ENCODE measurements at places on chromosomes 16 and 17.
A peak's percentile ranks its signal among the peaks of the same experiment; 100 is the strongest.

DNA sequence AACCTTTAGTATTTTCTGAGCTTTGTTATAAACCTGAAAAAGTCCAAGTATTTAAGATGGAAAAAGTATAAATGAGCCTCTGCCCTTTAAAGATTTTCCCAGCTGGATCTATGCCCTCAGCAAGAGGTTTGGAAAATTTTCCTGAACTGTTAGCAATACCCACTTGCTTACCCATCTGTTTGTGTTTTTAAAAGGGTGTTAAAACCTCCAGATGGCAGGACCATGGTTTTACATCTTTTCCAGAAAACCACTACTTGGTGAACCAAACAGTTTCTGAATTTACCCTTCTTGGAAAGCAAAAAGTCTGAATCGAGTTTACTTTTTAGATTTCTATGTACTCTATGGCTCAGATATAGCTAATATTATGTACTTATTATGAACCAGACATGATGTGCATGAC, 719 bp downstream of the PMFBP1 start:
- no peak for DNase-seq

DNA sequence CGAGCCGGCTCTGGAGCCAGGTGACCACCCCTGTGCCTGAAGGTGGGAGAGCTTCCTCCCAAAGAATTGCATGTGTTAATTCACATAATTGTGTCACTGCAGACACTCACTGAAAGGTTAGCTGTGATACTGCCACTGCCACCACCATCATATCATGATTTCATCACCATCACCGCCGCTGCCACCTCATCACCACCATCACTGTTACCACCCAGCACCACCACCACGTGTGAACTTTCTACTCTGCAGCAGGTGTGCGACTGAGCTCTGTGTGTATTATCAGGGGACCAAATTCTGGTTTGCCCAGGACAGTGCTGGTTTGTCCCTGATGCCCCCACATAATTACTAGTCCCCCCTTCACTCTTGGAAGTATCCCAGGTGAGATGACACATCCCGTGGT, 15.2 kb downstream of the BCAR1 start:
- no peak for DNase-seq

GRCh38 chr17:63170795-63171194, 204.8 kb downstream of the TANC2 start:
- no peak for DNase-seq

DNA sequence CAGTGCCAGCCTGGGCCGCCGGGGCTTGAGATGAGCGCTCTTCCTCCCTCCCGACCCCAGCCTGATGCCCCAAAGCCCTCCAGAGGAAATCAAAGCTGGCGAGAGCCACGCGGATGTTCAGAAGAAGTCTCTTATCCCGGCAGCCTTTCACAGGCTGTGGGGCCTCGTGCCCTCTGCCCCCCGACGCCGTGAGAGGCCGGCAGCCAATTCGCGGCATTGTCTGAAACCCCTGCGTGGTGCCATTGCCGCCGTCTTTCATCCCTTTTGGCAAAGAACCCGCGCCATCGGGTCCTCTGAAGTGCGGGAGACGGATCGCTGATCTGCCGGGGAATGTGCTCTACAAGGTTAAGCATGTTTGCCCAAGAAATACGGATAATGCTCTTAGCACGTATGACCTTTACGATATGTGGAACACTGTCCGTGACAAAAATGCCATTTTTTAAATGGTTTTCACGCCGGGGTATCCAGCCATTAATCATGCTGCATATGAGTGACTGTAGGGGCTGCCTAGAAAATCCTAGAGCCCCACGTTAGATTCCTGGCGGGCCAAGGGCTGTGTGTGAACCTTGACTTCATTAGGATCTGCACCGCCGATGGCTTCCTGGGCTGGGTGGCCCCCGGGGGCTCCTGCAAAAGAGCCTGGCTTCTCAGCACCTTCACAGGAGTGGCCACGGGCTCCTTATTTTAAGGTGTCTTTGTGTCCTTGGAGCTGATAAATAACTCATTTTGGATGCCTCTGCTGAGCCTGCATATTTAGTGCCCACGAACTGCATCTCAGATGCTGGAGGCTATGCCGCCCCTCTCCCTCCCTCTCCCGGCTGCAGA, 165.1 kb upstream of the TNRC6C start:
- DNase-seq = no peak

DNA sequence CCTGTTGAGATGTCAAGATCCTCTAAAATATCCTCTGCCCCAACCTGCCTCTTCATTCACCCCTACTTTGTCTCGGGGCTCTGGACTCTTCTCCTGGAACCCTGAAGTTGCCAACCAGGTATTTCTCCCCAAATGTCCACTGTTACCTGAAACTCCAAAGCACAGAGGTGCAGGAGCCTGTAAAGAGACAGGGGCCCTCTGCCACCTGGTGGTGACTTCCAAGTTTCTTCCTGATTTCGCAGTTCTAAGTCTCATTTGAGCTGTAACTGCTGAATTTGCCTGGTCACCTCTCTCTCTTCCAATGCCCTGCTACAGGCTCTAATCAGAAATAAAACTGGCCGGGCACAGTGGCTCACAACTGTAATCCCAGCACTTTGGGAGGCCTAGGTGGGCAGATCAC, 77.1 kb upstream of the RCVRN start:
- no peak for DNase-seq

GRCh38 chr16:10495031-10495345, 85.4 kb downstream of the EMP2 start:
- no peak for DNase-seq

GRCh38 chr17:57138956-57139576, 54.0 kb downstream of the AKAP1 start:
- no peak for DNase-seq

- no peak for DNase-seq
These were observed 30.0 kb upstream of the MRTFB start for GRCh38 chr16:14041164-14041563.

DNA sequence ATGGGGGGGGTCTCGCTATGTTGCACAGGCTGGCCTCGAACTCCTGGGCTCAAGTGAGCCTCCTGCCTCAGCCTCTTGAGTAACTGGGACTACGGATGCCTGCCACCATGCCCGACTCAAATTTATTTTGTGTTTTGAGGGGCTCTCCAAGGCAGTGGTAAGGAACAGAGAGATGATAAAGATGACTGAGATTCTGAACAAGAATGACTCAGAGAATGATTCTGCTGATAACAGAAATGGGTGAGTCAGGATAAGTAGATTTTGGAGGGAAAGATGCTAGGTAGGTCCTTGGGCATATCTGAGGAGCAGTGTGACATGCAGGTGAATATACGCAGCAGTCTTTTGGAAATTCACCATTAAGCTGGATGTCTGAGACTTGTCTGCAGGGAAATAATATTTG, 2.6 kb downstream of the TMEM220 start:
- DNase-seq = no peak

DNA sequence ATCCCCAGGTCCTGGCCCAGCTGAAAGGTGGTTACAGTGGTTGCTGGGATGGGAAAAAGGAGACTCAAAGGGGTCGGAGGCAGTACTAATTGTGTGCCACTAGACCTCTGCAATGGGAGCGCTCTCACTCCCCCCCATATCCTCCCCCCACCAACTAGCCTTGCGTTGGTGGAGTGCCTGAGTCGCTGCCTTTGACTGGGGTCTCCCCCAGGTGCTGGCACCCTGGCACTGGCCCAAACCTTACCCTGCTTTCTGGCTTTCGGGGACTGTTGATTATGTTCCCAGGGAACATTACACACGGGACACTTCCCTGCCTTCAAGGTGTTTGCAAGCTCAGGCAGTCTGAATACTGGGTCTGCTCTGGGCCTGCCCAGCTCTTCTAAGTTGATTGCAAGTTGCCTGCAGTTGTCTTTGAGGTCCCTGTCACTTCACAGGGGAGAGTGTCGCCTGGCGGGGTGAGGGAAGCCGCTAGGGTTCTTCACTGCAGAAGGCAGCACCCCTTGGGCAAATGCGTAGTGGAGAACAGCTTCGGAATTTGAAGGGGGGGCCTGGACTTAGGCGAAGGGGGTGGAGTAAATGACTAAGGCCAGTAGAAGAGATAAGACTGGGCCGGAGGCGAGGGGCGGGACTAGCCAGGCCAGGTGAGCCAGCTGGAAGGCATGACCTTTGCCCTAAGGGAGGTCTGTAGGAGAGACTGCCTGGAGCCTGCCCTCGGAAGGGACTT, 98.0 kb downstream of the RAB11FIP4 start:
- peak; percentile 68 for DNase-seq

DNA sequence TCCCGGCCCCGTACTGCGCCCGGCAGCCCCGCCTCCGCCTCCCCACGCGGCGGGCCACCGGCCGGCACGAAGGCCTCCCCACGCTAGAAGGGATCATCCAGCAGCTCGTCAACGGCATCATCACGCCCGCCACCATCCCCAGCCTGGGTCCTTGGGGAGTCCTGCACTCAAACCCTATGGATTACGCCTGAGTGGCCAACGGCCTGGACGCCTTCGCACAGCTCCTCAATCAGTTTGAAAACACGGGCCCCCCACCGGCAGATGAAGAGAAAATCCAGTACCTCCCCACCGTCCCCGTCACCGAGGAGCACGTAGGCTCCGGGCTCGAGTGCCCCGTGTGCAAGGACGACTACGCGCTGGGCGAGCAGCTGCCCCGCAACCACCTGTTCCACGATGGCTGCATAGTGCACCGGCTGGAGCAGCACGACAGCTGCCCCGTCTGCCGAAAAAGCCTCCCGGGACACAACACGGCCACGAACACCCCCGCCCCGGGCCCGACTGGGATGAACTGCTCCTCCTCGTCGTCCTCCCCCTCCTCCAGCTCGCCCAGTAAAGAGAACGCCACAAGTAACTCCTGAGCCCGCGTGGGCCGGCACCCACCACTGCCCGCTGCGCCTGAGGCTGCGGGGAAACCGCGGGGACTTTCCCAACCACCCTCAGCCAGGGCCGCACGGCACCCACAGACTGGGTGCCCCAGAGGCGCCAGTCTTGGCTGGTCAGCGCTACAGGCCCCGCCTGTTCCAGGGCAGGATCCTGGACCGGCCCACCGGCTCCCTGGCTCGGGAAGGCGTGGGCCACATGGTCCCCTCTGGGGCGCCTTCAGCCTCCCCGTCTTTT, 39.0 kb upstream of the AKAP1 start:
- peak; percentile 78 for DNase-seq

- DNase-seq = no peak
These were observed 15.3 kb downstream of the RSL1D1 start for GRCh38 chr16:11835891-11836649.

- no peak for DNase-seq
These were observed 785.6 kb upstream of the CDH8 start for GRCh38 chr16:62821824-62822223.

DNA sequence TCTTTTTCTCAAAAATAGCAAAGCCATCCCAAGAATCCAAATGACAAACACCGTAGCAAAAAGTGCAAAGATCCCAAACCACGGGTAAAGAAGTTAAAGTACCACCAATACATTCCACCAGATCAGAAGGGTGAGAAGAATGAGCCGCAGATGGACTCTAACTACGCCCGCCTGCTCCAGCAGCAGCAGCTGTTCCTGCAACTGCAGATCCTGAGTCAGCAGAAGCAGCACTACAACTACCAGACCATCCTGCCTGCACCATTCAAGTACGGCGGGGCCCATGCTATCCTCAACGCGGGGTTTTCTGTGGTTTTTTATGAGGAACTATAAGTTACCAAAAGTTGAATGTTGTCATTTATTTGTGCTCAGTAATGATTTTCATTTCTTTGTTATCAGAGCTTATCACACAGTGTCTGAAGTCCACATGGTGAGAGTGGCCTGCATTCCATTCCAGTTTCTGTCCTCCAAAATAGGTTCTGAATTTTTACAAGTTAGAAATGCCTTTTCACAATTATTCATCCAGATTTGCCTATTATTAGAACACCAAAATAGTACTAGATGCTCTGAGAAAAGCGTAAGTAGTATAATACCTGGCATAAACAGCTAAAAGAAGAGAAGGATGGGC, 169.2 kb downstream of the MRTFB start:
- no peak for DNase-seq

GRCh38 chr17:82670661-82671450, 22.6 kb upstream of the WDR45B start:
- no peak for DNase-seq

- DNase-seq = no peak
These were observed 43.4 kb upstream of the SOX9 start for GRCh38 chr17:72077326-72077960.

DNA sequence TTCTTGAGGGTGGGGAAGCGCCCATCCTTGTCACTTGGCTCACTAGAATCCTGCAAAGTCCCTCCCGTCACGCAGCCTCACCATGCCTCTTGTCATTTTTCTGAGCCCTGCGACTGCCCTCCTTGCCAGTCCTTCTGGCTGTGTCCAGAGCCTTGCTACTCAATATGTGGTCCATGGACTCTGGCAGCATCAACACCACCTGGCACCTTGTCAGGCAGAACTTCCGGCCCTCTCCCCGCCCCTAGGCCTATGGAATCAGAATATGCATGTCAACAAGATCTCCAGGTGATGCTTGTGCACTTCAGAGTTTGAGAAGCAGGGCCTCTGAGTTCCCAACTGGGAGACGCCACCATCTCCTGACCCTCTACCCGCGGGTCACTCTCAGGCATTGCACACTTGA, 12.1 kb downstream of the PIMREG start:
- DNase-seq = no peak

GRCh38 chr17:55386796-55387332, 34.8 kb downstream of the MMD start:
- no peak for DNase-seq
